ENCODE measurements at places on chromosomes 3 and 15.

DNA sequence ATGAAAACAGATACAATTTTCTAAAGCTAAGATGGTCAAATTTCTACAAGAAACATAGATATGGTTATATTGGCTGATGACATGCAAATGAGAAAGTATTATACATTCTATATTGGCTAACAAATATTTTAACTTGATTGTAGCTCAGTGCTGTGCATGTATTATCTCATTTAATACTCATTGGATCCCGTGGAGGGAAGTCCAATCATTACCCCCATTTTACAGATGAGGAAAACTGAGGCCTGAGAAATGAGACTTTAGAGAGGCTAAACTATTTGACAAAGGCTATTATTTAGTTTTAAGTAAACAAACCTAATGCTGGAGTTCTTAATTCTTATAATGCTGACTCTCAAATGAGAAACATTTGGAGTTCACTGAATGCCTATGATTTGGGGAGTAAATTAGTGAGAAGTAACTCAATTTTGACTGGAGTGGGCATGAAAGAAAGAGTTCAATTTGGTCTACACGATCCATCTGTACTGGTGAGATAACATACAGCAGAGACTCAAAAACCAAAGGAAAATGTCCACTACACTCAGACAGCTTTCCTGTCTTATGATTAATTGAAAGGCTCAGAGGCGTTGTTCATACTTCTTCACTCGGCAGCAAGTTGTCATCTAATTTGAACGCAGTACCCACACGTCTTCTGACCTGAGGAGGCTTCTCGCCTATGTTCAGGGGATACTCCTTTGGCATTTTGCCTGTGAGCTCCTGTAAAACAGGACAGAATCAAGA is 72.2 kb upstream of the LMOD3 start:
- DNase-seq, result no peak

DNA sequence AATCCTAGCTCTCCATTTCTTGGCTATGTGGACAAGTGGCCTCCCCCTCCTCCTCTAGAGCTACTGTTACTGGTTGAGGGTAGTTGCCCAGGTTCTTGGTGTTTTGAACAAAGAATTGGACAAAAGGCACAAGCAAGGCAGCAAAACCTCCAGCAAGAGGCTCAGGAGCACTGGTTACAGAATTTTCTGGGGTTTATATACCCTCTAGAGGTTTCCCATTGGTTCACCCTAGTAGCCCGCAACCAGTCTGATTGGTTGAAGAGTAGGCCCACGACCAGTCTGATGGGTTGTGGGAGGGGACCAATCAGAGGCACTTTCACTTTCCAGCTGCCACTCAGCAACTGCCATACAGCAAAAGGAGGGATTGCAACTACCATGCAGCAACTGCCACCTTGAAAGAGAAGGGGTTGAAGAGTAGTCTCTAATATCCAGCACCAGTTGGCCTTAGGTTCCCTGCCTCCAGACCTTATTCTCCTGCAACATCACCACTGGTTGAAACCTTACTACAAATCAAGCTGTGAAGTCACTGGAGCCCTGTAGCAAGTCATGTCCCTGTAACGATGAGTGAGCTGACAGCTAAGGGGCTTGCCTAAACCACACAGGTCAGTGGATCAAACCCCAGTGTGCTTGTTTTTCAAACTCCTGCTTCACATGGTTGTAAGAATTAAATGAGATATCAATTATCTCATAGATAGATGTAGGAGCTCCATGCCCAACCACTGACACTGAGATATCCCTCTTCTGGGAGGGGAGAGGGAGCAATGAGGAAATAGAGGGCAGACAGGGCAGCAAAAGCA is 2.9 kb upstream of the C15orf39 start:
- no peak for DNase-seq

GRCh38 chr15:29568840-29569532 is 253.3 kb downstream of the TJP1 start:
- DNase-seq, result peak; percentile 63

DNA sequence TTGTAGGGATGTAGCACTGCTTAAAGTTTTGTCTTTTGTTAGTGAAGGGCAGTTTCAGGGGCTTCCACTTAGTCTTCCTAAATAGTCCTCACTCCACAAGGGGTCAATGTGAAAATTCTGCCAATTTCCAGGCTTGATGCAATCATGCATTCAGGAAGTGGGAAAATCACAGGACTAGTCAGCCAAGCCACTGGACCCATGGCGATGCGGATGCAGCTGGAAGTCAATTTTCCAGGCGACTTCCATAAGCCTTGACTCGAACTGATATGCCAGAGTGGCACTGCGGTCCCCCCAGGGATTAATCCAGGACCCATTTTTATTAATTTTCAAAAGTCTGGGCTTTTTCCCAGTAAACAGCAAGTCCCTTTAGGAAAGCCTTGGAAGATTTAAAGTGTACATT is 26.1 kb downstream of the GBE1 start:
- DNase-seq, result no peak

- DNase-seq, result no peak
These were observed 4.2 kb downstream of the SLC4A7 start for GRCh38 chr3:27479806-27480543.

GRCh38 chr3:136658946-136659682 is 93.1 kb downstream of the STAG1 start:
- DNase-seq, result peak; percentile 46

GRCh38 chr15:68387381-68388143 is 44.4 kb downstream of the ITGA11 start:
- no peak for DNase-seq

- DNase-seq, result no peak
These were observed 336.8 kb downstream of the DIPK2A start for GRCh38 chr3:144308396-144308795.

GRCh38 chr3:78481050-78481449 is 1286.7 kb downstream of the ROBO1 start:
- no peak for DNase-seq

DNA sequence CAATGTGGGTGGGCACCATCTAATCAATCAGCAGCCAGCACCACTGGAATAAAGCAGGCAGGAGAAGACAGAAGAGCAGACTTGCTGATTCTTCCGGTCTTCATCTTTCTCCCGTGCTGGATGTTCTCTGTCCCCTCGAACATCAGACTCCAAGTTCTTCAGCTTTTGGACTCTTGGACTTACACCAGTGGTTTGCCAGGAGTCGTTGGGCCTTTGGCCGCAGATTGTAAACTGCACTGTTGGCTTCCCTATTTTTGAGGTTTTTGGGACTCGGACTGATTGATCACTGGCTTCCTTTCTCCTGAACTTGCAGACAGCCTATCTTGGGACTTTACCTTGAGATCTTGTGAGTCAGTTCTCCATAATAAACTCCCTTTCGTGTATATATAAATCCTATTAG is 292.8 kb downstream of the BCHE start:
- no peak for DNase-seq

- no peak for DNase-seq
These were observed 216.7 kb downstream of the CDIN1 start for GRCh38 chr15:36796161-36796560.

DNA sequence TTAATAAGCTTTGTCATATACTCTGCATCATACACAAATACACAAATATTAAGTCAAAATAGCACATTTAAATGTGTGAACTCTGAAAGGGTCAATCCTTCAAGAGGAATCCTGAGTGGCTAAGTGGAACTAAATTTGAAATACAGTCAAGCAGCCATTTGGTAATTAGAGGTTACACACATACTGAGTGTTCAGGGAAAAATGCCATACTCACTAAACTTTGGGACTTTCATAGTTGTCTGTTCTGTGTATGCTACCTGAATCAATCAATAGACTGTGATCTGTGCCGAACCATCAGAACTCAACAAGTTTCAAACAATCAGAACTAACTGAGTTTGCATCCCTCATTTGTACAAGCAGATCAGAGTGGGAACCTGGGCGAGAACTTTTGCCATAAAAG is 15.3 kb downstream of the ANKRD28 start:
- DNase-seq, result no peak

GRCh38 chr3:191244242-191244867 is 45.3 kb downstream of the OSTN start:
- DNase-seq, result no peak

Data from iPS-NIHi11 (cell line).